ENCODE measurements at places on chromosomes 6 and 20. TPM values are rescaled to one million over a fixed set of nuclear protein-coding genes. Genes with fewer than 3 reads are reported as not detected.

GRCh38 chr20:50371878-50372769 is 138.1 kb upstream of the PTPN1 start:
- DNase-seq = no peak
- peaks cover 29% of the 10 kb centered on the region for H3K27me3 ChIP-seq
- H3K4me1 ChIP-seq = peaks cover 47% of the 10 kb centered on the region
- peaks cover 6% of the 10 kb centered on the region for H3K36me3 ChIP-seq
- peak overlapping the region; percentile 48 for H3K27ac ChIP-seq

DNA sequence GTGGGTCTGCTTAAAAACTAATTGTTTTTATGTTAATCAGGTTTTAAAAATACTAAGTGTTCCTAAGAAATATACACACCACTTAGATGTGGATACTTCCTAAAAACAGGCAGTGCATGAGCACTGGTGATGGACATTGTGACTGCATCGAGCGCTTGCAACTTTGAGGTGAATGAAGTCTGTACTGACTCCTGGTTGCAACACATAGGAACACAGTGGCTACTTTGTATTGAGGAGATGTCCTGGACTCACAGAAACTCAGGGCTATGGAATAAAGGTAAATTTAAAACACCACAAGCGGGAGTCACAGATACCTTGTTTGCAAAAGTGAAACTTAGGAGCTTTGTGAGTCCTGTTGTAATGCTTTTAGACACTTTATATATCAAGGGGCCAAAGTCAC is 55.6 kb upstream of the POLR1H start:
- H3K36me3 ChIP-seq = no peaks in the 10 kb centered on the region
- DNase-seq = no peak
- H3K4me3 ChIP-seq = peak overlapping the region; percentile 65

- H3K4me1 ChIP-seq = peaks cover 11% of the 10 kb centered on the region
- H3K27me3 ChIP-seq = peaks cover 17% of the 10 kb centered on the region
- H3K36me3 ChIP-seq = no peaks in the 10 kb centered on the region
- peak overlapping the region; percentile 2 for H3K27ac ChIP-seq
- peak overlapping the region; percentile 1 for H3K4me3 ChIP-seq
These were observed 11.5 kb upstream of the SSR1 start for GRCh38 chr6:7324520-7324919.

- no peaks in the 10 kb centered on the region for H3K4me1 ChIP-seq
- no peak overlapping the region for H3K4me3 ChIP-seq
- no peaks in the 10 kb centered on the region for H3K36me3 ChIP-seq
- H3K27ac ChIP-seq = no peak overlapping the region
- DNase-seq = no peak
These were observed 592.1 kb upstream of the ARID1B start for GRCh38 chr6:156185113-156185512.

DNA sequence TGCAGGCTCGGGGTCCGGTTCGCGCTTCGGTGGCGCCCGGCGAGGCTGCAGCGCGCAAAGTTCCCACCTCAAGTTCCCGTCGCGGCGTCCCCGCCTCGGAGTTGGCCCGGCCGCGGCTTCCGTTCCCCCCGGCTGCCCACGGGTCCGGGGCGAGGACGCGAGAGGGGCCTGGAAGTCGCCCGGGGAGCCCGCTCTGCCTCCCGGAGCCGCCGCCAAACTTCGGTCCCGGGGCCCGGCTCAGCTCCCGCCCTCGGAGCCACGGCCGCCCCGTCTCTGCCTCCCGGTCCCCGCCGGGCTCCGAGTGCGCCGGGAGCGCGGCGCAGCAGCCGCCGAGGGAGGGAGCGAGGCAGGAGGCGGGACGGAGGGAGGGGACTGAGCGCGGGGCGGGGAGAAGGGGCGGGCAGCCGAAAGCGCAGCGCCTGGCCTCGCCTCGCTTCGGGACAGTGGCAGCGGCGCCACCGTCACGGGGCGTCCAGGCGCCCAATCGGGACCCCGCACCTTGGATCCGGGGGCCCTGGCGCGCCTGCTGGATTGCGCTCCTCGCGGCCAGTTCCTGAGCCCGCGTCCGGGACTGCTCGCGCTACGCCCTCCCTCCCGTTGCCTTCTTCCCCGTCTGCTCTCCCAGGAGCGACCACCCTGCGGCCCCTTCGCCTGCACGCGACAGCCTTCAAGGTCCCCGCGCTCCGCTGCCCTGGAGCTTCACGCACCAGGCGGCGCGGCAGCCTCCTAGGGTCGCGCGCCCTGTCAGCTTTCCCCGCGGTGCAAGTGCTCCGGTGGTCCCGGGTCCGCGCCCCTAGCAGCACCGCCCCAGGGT is at the start of gene KCNG1:
KCNG1 (minus strand) TSS at position 305 of the 814 bp plus-strand sequence. CDS start 12,769 bp downstream, outside the sequence.
- peaks cover 51% of the 10 kb centered on the region for H3K27me3 ChIP-seq
- peak; percentile 62 for DNase-seq
- peak within 1 kb of the TSS; percentile 70 for H3K4me3 ChIP-seq
- no peak within 1 kb of the TSS for H3K27ac ChIP-seq
- H3K4me1 ChIP-seq = peaks cover 7% of the 10 kb centered on the region
- no peaks in the 10 kb centered on the region for H3K36me3 ChIP-seq

- no peaks in the 10 kb centered on the region for H3K36me3 ChIP-seq
- H3K27me3 ChIP-seq = no peaks in the 10 kb centered on the region
- no peak for DNase-seq
- H3K4me3 ChIP-seq = no peak overlapping the region
- no peak overlapping the region for H3K27ac ChIP-seq
- no peaks in the 10 kb centered on the region for H3K4me1 ChIP-seq
These were observed 229.3 kb downstream of the RFPL4B start for GRCh38 chr6:112576423-112576822.

DNA sequence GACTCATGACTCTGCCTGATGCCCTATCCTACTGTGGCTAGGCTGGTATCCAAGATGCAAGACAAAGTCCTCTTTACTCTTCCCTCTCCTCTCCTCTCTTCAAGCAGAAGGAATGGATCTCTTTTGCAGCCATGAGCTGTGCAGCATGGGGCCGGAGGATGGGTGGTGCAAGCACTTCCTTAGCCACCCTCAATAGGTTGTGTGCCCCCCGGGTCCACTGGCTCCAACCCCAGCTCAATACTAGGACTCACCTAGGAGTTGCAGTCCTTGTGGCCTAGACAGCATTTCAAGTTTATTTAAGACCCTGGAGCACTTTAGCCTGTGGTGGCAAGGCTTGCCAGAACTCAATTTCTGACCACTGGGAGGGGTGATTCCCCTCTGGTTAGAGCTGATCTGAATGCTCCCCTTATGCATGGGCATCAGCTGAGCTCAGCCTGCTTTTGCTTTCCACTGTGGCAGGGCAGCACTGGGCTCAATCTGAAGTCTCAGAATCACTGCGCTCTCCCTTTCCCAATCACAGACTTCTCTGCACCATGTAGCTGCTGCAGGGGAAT is 29.0 kb upstream of the GRM4 start:
- no peak overlapping the region for H3K4me3 ChIP-seq
- no peaks in the 10 kb centered on the region for H3K36me3 ChIP-seq
- no peaks in the 10 kb centered on the region for H3K4me1 ChIP-seq

DNA sequence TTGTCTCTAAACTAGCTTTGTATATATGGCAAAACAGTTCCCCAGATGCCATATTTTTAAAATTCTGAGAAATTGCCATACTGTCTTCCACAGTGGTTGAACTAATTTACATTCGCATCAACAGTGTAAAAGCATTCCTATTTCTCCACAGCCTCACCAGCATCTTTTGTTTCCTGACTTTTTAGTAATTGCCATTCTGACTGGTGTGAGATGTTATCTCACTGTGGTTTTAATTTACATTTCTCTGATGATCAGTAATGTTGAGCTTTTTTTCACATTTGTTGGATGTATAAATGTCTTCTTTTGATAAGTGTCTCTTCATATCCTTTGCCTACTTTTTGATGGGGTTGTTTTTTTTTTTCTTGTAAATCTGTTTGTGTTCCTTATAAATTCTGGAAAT is 1222.7 kb upstream of the CITED2 start:
- H3K4me1 ChIP-seq = no peaks in the 10 kb centered on the region
- H3K27ac ChIP-seq = no peak overlapping the region
- H3K36me3 ChIP-seq = peaks cover 4% of the 10 kb centered on the region
- DNase-seq = no peak

- no peaks in the 10 kb centered on the region for H3K27me3 ChIP-seq
- H3K4me1 ChIP-seq = peaks cover 46% of the 10 kb centered on the region
- no peak overlapping the region for H3K27ac ChIP-seq
These were observed 108.6 kb upstream of the MRPS10 start for GRCh38 chr6:42326248-42326647.

DNA sequence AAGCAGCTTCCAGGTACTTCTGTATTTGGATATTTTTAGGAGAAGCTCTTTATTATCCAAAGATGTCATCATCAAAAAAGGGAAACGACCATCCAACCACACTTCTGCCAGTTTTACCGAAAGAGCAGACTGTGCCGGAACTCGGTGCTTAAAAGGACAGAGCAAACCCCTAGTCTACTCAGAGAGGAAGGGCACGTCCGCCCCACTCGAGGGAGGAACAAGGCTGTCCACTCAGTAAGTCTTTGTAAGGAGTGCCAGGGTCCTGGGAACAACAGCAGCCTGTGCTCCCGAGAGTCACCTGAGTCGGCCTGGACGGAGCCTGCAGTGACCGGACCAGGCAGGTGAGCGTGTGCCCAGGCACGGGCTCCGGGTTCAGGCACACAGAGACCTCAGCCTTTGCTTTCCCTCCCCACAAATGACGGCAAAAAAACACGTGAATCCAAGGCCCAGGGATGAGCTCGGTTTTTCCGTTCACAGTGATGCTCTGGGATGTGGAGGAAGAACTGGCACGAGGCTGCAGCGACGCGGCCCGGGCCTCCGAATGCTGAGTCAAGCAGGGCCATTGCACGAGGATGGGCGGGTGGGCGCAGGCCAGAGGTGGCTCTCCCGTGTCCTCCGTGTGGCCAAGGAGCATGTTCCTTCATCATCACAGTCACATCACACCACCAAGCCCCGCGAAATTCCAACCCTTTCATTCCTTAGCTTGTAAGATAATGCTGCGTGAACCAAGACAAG is 17.4 kb upstream of the SLCO4A1 start:
- no peak for DNase-seq
- no peak overlapping the region for H3K4me3 ChIP-seq

DNA sequence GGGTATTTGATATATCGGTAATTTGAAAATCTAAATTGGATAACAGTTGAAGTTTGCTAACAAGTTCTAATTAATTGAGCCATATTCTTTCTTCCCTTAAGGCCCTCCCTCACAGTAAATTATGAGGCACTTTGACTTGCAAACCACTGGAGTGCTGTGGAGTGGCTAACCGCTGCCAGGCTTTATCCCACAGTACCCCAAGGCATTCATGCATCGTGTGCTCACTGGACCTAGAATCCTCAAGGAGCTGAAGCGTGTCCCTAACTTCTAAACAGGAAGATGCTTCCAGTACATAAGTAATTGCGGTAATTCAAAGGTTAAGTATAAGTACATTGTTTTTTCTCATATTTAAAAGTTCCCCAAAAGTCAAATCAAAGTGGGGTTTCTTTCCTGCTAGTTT is 499.9 kb downstream of the TFAP2A start:
- H3K27ac ChIP-seq = no peak overlapping the region
- peaks cover 6% of the 10 kb centered on the region for H3K36me3 ChIP-seq
- H3K27me3 ChIP-seq = no peaks in the 10 kb centered on the region
- H3K4me3 ChIP-seq = no peak overlapping the region
- no peaks in the 10 kb centered on the region for H3K4me1 ChIP-seq

DNA sequence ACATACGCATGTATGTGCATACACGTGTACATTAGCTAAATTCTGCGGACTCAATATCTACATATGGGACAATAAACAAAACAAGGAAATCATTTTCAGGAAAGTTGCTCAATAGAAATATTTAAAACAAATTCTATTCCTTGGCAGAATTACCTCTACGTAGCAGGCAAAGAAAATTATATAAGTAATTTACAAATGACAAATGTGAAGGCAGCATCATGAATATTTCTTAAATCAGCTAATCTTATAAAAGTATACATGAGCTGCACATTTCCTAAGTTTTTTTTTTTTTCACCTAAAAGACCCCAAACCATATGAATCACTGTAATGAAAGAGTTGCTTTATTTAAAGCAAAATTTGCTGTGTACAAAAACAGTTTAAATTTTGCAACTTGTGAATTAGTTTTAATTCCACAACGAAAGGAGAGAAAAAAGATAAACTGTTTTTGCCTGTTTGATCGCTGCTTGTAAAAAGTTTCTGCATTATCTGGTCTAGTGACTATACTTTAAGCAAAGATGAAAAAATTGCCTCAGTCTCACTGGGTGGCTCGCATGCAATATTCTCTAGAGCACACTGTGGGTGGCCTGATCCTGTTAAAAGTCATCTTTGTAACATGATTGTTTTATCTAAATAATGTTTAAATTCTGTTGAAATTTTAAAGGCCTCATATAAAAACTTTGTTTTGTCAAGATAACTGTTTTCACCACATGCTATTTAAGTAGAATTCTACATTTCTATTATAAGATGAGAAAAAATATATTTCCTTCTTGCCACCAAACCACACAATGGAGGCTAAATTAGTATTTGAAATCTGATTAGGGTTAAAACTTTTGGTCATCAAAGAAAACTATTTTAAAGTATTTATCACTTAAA is 57.1 kb downstream of the HUS1B start:
- H3K4me1 ChIP-seq = peaks cover 2% of the 10 kb centered on the region
- no peaks in the 10 kb centered on the region for H3K27me3 ChIP-seq

GRCh38 chr6:139625998-139626975 is 251.8 kb upstream of the CITED2 start:
- H3K4me1 ChIP-seq = peaks cover 4% of the 10 kb centered on the region
- no peak overlapping the region for H3K27ac ChIP-seq
- peaks cover 24% of the 10 kb centered on the region for H3K27me3 ChIP-seq
- DNase-seq = no peak
- H3K36me3 ChIP-seq = no peaks in the 10 kb centered on the region

- peak; percentile 68 for DNase-seq
- H3K36me3 ChIP-seq = peaks cover 38% of the 10 kb centered on the region
- peak overlapping the region; percentile 94 for H3K4me3 ChIP-seq
- H3K4me1 ChIP-seq = peaks cover 60% of the 10 kb centered on the region
These were observed 889 bp upstream of the FLOT1 start for GRCh38 chr6:30743099-30744053.

GRCh38 chr20:2006452-2007361 is 12.8 kb upstream of the PDYN start:
- no peaks in the 10 kb centered on the region for H3K36me3 ChIP-seq
- no peaks in the 10 kb centered on the region for H3K4me1 ChIP-seq
- no peak for DNase-seq
- H3K27ac ChIP-seq = no peak overlapping the region
- H3K27me3 ChIP-seq = peaks cover 25% of the 10 kb centered on the region

- no peaks in the 10 kb centered on the region for H3K36me3 ChIP-seq
- H3K27me3 ChIP-seq = no peaks in the 10 kb centered on the region
- no peak overlapping the region for H3K4me3 ChIP-seq
- no peak overlapping the region for H3K27ac ChIP-seq
- DNase-seq = no peak
These were observed 97.7 kb upstream of the VGLL2 start for GRCh38 chr6:117167520-117168271.

The EIF6 gene
- 154 TPM for total RNA-seq

The KCNB1 gene
- total RNA-seq = not detected

The ACTL10 gene
- 4.3 TPM for total RNA-seq

The DNAH8 gene
- 0.22 TPM for total RNA-seq

The HAO1 gene
- not detected for total RNA-seq

The KIF13A gene
- total RNA-seq = 8.2 TPM

The BAG2 gene
- total RNA-seq = 3.3 TPM

The ANKRD66 gene
- not detected for total RNA-seq

The RAET1L gene
- total RNA-seq = not detected

The GTSF1L gene
- total RNA-seq = not detected

The DTD1 gene
- total RNA-seq = 49.8 TPM

The DEFB124 gene
- not detected for total RNA-seq

Measured in natural killer cell treated with Interleukin-12 subunit alpha and Interleukin-12 subunit beta and Interleukin-15 and Interleukin-18, amount 100 ng/mL, for 72 hours (primary cell).